ENCODE measurements at places on chromosomes 11 and 22.
A peak's percentile ranks its signal among the peaks of the same experiment; 100 is the strongest.

GRCh38 chr11:57764021-57764420 lies 2.4 kb downstream of the CTNND1 start:
- DNase-seq: no peak

- no peak for DNase-seq
Observed at GRCh38 chr22:32887324-32887980, 85.9 kb downstream of the TIMP3 start.

- DNase-seq: no peak
Observed at GRCh38 chr11:35307221-35307621, 112.1 kb downstream of the SLC1A2 start.

- DNase-seq: no peak
Observed at GRCh38 chr11:31720225-31720624, 90.9 kb downstream of the PAX6 start.

GRCh38 chr11:45232341-45233080 lies 53.6 kb downstream of the SYT13 start:
- DNase-seq: no peak

- no peak for DNase-seq
Observed at GRCh38 chr22:25137577-25138525, 61.8 kb upstream of the CRYBB3 start.

GRCh38 chr11:46373787-46374740 lies 7.4 kb upstream of the MDK start:
- DNase-seq: no peak

DNA sequence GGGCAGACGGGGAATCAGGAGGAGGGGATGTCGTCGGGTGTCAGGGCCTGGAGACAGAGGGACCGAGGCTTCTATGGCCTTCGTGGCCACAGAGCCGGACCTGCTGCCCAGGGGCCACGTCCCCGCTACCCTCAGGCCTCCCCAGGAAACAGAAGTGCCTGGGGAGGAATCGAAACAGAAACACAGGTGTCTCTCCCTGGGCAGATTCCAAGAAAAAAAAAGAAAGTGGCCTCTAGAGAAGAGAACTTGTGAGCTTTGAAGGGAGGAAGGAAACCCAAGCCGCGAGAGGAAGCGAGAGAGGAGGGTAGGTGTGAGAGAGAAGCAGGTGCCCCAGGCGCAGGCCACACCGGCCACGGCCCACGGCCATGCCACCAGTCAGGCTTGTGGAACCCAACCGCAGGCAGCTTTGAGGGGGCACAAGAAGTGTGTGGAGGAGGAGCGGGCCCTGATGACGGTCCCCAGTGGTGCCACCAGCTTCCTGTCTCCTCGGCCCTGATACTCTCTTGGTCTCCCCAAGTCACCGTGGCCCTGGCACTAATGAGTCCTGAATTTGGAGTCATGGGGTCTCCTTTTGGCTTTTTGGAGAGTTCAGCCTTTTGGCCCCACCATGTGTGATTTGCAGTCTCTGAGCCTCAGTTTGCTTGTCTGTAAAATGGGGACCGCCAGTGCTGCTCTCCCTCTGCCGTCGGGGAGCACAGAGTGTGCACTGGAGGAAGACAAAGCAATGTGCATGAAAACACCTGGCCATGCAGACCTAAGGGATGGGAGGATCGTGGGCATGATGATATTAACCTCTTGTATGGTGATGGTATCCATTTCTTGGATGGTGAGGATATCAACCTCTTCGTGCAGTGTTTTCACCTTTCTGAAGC lies 25.2 kb downstream of the LIF start:
- no peak for DNase-seq

DNA sequence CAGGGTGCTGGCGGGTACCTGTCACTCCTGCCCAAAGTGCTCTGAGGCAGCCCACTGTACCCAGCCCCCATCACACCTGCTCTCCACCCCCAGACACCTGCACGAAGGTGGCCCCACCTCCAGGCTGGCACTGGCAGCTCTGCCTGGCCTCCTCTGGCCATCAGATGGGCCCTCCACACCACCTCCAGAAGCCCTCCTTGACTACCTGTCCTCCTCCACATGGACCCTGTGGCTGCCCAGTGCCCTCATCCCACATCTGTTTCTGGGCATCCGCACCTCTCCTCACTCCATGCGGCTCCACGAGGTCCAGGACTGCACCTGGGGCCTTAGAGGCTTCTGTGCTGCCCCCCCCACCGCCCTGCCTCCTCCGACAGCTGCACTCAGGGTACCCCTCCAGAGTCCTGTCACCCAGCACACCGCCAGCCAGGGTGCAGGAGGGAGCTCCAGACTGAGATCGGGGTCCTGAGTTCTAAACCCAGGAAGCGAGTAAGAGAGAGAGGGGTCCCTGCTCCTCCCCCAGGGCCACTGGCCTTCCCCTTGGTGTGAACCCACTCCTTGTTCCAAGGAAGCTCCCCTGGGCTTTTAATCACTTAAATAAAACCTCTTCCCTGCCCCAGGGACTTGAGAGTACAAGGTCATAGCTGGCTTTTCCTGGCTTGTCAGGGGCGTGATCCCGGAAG lies 1.7 kb downstream of the CTSD start:
- no peak for DNase-seq

DNA sequence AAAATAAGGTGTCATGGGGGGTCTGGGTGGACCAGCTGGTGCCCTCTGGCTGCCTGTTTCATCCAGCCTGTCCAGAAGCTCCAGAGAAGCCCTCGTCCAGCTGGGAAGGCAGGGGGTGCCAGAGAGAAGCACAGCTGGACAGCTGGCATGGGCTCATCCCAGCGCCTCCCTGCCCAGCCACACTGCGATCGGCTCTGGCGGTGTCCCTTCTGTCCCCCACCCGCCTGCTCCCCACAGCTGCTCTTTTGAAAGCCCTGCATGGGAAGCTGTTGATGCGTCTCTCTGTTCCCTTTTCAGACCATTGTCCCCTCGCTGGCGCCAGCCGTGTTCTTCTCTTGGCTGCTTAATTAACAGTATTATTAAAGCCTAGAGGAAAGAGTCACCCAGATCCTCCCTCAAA lies 86.5 kb downstream of the MN1 start:
- no peak for DNase-seq

DNA sequence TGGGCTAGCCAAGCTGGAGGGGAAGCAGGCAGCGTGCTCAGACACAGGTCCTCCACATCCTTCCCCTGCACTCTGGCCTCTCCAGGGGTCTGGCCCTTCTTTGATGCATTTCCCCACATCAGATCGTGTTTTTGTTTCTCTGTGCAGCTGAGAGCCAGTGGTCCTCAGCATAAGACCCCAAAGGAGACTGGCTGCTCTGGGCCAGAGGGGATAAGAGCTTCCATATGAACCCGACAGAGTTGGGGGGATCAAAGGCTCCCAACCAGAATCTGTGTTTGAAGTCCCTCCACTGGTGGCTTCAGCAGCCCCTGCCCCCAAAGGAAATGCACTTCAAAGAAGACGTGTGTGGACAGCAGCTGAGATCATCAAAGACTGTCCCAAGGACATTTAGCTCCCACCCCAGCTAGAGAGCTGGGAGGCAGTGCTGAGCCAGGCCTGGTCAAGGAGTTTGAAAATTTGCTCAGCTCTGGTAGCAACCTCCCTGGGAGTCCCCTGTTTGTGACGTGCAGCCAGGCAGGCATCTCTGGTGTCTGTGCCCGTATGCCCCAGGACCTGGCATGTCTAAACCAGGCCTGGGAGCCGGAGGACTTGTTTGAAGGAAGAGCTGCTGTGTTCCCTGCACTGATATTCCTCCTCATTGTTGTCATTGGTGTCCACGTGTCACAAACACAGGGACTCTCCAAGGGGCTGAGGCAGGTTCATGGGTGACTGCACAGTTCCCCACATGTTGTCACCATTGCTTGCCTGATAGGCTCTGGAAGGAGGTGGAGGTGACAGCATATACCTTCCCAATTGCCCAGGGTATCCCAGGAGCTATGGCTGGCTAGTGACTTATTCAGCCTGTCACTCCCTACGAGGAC lies 99.0 kb downstream of the AMOTL1 start:
- no peak for DNase-seq

GRCh38 chr11:20672575-20672974 lies 3.2 kb downstream of the NELL1 start:
- DNase-seq: peak; percentile 53

- no peak for DNase-seq
Observed at GRCh38 chr22:36744791-36745190, 31.1 kb downstream of the IFT27 start.

DNA sequence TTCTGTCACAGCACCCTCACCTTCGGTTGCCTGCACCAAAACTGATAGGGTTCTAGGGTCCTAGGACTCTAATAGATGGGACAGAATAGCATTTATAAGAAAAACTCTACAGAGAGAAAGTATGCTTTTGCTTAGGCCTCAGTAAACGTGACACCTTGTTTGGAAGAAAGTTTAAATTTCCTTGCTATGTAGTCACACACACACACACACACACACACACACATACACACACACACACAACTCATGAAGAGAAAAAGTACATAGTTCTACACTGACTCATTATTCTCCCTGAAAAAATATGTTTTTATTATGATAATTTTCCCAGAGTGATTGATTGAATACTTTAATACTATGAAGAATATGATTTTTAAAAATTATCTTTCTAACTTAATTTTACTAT lies 220.8 kb upstream of the SNX19 start:
- no peak for DNase-seq

DNA sequence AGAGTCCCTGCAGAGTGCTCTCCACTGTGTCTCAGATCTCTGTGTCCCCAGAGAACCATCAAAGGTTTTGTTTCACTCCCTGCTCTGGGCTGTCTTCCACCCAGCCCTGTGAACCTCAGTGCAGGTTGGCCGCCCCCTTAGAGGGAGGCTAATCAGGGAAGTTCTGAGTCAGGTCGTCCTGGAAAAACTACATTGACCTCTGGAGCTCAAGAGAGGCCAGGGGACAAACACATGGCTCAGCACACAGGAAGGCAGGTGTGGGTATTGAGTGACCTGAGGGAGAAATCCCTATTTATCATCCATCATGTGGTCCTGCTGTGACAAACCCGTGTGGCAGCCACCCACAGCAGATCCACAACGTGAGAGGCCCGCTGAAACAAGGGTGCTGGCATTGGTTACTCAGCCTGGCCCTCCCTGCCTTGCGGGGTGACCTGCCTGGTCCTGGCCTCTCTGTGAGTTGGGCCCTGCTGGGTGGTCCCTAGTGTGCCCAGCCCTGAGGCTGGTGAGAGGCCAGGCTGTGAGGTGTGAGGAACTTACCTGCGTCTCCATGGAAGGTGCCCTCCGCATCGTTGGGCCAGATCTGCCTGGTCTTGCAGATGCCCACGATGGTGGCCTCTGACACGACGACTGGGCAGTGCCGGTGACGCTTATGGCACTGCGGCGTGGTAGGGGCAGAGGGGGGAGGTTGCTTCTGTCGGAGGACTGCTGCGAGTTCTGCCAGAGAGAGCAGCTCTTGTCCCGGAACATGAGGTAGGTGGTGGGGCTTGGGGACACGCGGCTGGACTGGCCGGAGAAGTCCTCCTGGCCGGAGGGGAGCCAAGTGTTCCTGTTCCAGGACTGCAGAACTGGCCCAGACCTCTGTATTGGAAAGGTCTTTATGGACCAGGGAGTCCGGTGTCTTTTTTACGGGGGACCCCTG lies 669 bp upstream of the BCR start:
- DNase-seq: no peak

- DNase-seq: no peak
Observed at GRCh38 chr11:69084371-69084770, 35.6 kb downstream of the TPCN2 start.

GRCh38 chr11:120074076-120074475 lies 63.8 kb downstream of the TRIM29 start:
- DNase-seq: no peak

- DNase-seq: no peak
Observed at GRCh38 chr11:111417011-111417765, 38.1 kb upstream of the POU2AF1 start.

- DNase-seq: no peak
Observed at GRCh38 chr11:119404872-119405271, 18.1 kb downstream of the THY1 start.

- DNase-seq: no peak
Observed at GRCh38 chr11:8871962-8872361, 39.0 kb upstream of the AKIP1 start.

DNA sequence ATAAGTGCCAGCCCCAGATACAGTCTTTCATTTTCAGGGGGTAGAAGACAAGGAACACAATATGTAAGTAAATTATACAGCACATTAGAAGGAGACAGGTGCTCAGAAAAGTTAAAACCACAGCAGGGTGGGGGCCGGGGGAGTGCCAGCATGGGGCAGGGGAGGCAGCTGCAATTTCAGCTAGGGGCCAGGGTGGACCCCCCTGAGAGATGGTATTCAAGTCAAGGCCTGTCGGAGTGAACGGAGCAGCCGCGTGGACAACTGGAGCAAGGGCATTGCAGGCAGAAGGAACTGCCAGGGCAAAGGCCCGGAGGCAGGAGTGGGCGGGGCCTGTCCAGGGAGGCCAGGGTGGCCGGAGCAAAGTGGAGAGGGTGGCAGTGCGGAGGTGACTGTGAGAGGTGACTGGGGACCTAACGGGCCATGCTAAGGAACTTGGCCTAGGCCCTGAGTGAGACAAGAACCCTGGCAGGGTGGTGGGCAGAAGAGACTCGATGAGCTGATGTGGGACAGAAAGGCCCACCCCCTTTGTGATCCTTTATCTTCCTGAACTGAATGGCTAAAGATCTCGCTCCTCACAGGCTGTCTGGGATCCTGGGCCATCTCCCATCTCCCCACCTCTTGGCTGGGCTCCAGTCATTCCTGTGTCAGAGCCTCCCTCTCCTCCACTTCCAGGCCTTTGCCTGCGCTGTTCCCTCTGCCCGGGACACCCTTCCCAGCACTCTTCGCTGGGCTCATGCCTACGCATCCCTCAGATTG lies 22.4 kb upstream of the FLRT1 start:
- no peak for DNase-seq

DNA sequence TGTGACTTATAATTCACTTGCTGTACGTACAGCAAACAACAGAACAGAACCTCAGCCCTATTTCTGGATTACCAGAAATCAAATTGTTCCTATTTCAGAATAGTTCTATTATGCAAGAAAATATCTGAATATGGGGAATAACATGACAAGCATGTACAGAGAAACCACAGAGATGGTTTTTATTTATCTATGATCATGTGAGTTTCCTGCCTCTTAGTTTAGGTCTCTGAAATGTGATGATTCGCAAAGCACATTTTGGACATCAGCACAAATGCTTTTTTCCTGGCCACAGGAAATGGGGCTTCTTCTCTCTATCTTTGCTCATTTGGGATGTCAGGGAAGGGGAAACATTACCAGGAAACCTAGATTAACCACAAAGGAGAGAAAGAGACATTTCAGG lies 266.7 kb upstream of the CTSC start:
- no peak for DNase-seq

GRCh38 chr22:48675141-48675829 lies 1152.4 kb downstream of the BRD1 start:
- DNase-seq: no peak

GRCh38 chr11:108886660-108887009 lies 221.8 kb downstream of the DDX10 start:
- DNase-seq: no peak

GRCh38 chr11:125279676-125280418 lies 115.3 kb downstream of the PKNOX2 start:
- DNase-seq: no peak

DNA sequence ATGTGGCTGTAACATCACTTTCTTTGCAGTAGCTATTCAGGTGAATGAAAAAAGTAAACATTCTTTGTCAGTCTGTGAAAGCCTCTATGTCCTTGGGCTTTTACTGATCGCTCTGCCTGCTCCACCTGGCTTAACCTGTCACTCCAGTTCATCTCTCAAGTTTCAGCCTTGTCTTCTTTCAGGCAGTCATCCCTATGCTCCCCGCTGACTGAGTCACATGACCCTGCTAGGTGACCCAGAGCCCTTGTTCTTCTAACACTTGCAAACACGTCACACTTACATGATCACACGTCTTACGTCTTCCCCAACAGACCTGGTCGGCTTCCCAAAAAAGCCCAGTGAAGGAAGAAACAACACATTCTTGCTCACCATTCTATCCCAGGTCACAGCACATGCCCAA lies 499.3 kb upstream of the TENM4 start:
- no peak for DNase-seq

Data from NCI-H1930 (cell line).